Suprapubic skin (tissue), 4 donors: ENCODE measurements at places on chromosomes 16 and 17. TPM values are rescaled to one million over a fixed set of nuclear protein-coding genes. Genes with fewer than 3 reads are reported as not detected.

DNA sequence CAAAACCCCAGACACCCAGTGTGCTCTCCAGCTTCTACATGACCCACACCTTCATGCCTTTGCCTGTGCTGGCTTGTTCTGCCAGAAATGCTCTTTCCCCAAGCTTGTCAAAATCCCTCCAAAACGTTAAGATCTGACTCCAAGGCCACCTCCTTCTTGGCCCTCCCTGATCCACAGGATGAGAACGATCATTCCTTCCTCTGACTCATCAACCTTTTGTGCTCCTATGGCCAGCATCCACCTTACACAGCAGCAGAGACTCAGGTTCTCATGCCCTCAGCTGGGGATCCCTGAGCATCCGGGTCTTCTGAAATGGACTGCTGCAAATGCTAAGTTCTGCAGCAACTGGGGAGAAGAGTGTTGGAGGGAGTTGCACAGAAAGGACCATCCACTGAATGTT is 2.9 kb downstream of the ZBTB4 start:
- H3K4me3 ChIP-seq: peak overlapping the region; percentile 5
- H3K27ac ChIP-seq: peak overlapping the region; percentile 100
- H3K4me1 ChIP-seq: peaks cover 54% of the 10 kb centered on the region
- no peak for DNase-seq
- no peaks in the 10 kb centered on the region for H3K36me3 ChIP-seq
- no peaks in the 10 kb centered on the region for H3K27me3 ChIP-seq

GRCh38 chr17:76917829-76918228 is 49.6 kb downstream of the MGAT5B start:
- H3K27me3 ChIP-seq: peaks cover 57% of the 10 kb centered on the region
- H3K4me1 ChIP-seq: no peaks in the 10 kb centered on the region

- peaks cover 2% of the 10 kb centered on the region for H3K36me3 ChIP-seq
- H3K27me3 ChIP-seq: no peaks in the 10 kb centered on the region
- peak; percentile 66 for DNase-seq
These were observed at the start of gene TMC8 for GRCh38 chr17:78130437-78131101. Gene TMC8, plus strand, starts transcription at chr17:78130771. Its CDS starts 818 bp downstream, at chr17:78131589.

DNA sequence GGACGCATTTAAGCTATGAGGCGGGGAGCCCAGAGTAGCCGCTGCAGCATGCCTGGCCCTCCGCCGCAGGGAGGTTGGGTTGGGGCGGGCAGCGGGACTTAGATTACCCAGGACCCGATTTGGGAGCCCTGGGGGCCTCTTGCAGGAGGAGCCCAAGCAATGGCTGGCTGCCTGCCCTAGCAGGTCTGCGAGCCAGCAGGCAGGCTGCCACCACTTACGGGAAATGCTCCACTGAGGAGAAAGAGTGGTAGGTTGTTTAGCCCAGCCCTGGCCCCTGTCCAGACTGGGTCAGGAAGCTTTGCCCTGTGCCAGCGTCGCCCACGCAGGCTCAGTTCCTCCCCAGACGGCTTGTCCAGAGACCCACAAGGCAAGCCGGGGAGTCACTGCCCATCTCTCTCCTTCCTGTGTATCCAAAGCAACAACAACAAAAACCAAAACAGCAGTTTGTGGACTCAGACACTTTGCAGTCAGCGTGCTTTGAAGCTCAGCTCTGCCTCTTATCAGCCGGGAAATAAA is 10.3 kb upstream of the TVP23A start:
- no peaks in the 10 kb centered on the region for H3K27me3 ChIP-seq
- peak overlapping the region; percentile 92 for H3K27ac ChIP-seq
- no peaks in the 10 kb centered on the region for H3K36me3 ChIP-seq
- peaks cover 39% of the 10 kb centered on the region for H3K4me1 ChIP-seq
- H3K4me3 ChIP-seq: peak overlapping the region; percentile 24

TBC1D3 gene
- not detected for total RNA-seq

CALB2 gene
- total RNA-seq: 4.3 TPM

- H3K27me3 ChIP-seq: no peaks in the 10 kb centered on the region
- DNase-seq: no peak
- peaks cover 12% of the 10 kb centered on the region for H3K4me1 ChIP-seq
- no peak overlapping the region for H3K27ac ChIP-seq
- H3K36me3 ChIP-seq: no peaks in the 10 kb centered on the region
These were observed 4.5 kb downstream of the C17orf50 start for GRCh38 chr17:35765086-35765710.

DNA sequence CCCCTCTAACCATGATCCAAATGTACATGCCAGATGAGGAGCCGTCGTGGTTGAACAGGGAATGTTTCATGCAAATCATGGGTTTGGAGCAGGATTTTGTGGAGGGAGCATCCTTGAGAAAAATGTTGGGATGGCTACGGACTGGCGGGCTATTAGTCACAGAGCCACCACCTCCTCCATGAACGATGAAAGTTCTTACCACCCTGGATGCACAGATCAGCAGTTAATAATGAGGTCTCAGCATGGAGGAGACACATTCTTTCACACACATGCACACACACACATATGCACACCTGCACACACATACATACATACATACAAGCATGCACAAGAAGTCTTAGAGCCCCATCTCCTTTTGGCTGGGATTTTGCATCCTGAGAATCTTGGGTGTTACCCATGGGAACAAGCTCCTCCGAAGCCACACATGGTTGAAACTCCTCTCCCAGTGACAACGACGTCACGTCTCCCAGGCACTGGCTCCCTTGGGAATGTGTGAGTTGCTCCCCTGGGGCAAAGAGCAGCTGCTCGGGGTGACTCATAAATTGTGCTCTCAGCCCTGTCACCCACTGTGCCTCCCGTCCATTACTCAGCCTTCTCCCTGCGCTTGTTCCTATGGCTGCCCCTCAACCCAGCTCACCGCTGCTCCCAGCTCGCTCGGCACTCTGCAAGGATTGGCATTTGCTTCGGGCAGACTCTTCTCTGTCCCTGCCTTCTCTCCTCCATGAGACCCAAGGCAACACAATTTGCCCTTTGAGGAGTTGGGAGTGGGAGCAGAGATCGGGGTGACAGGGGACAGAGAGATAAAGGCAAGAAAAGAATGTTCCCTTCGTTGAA is 344.6 kb downstream of the SOX9 start:
- H3K4me1 ChIP-seq: peaks cover 46% of the 10 kb centered on the region
- H3K36me3 ChIP-seq: no peaks in the 10 kb centered on the region
- H3K27me3 ChIP-seq: no peaks in the 10 kb centered on the region

DNA sequence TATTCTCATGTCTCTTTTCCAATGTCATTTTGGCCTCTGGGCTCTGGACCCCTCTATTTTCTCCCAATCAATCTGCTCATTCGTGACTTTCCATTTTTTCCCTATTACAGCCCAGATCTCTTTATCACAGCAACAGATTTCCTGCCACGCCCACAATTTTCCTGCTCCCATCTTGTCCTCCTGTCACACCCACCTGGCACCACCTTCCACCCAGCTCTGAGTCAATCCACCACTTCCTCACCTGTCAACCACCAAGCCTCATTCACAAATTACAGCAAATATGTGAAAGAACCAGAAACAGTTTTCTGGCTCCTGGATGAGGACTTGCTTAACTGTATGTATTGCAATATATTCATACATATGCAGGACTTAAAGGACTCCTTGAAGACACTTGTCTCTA is 311.3 kb downstream of the GRIN2A start:
- H3K4me1 ChIP-seq: no peaks in the 10 kb centered on the region
- H3K27ac ChIP-seq: no peak overlapping the region
- no peaks in the 10 kb centered on the region for H3K27me3 ChIP-seq
- no peak for DNase-seq
- no peaks in the 10 kb centered on the region for H3K36me3 ChIP-seq

PIRT gene
- total RNA-seq: not detected

DNA sequence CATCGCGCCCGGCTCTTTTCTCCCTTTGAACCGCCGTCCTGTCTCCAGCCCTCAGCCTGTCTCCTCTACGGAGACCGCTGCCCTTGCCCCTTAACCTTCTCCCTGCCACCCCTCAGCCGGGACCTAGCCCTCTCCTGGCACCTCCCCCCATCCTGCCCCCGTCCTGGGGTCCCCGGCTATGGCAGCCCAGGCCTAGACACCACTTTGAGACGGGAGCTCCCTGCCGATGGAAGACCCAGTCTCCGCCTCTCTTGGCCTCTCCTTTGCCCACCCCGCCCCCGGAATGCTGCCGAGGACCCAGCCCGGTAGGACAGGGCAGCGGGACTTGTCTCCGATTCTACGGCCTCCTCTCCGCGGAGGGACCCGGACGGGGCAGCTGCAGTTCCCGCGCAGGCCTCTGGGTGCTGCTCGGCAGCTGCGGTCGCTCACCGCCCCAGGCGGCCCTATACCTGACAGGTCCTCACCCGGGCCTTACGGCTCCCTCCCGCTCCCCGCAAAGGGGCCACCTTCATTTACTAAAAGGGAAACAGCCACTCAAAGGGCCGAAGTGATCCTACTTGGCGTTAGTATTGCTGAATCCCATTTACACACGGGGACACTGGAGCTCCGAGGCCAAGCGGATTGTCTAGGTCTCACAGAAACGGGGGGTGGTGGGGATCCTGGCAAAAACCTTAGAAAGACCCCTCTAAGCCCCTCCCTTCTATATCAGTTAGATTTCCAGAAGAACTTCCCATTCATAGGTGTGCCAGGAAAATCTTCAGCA is 32.6 kb upstream of the TAC4 start:
- DNase-seq: peak; percentile 88
- H3K4me3 ChIP-seq: no peak overlapping the region
- peaks cover 11% of the 10 kb centered on the region for H3K4me1 ChIP-seq
- H3K27ac ChIP-seq: no peak overlapping the region
- peaks cover 46% of the 10 kb centered on the region for H3K27me3 ChIP-seq

WNT9B gene
- total RNA-seq: 3.7 TPM

GRCh38 chr16:29650771-29651170 is 12.3 kb upstream of the SPN start:
- H3K27me3 ChIP-seq: no peaks in the 10 kb centered on the region
- H3K27ac ChIP-seq: no peak overlapping the region
- no peak for DNase-seq
- no peaks in the 10 kb centered on the region for H3K4me1 ChIP-seq
- no peak overlapping the region for H3K4me3 ChIP-seq
- H3K36me3 ChIP-seq: no peaks in the 10 kb centered on the region

GRCh38 chr16:164827-165538 is 795 bp upstream of the HBM start:
- DNase-seq: no peak
- peaks cover 64% of the 10 kb centered on the region for H3K27me3 ChIP-seq
- no peak overlapping the region for H3K27ac ChIP-seq
- H3K4me1 ChIP-seq: peaks cover 18% of the 10 kb centered on the region
- H3K4me3 ChIP-seq: peak overlapping the region; percentile 26

PRR35 gene
- total RNA-seq: not detected

BRICD5 gene
- 2.2 TPM for total RNA-seq

DNA sequence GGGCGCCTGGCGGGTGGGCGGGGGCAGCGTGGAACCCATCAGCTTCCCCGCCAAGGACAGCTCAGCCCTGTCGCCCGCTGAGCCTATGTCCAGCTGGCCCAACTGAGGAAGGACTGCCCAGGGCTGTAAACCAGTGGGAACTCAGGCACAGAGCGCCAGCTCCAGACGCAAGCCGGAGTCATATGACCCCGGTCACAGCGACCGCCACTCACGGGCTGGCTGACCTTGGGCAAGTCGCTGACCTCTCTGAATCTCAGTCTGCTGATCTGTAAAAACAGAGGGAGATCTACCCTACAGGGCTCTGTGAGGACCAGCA is 170.0 kb downstream of the C16orf78 start:
- H3K27me3 ChIP-seq: no peaks in the 10 kb centered on the region
- H3K27ac ChIP-seq: no peak overlapping the region
- DNase-seq: no peak
- no peak overlapping the region for H3K4me3 ChIP-seq

DNA sequence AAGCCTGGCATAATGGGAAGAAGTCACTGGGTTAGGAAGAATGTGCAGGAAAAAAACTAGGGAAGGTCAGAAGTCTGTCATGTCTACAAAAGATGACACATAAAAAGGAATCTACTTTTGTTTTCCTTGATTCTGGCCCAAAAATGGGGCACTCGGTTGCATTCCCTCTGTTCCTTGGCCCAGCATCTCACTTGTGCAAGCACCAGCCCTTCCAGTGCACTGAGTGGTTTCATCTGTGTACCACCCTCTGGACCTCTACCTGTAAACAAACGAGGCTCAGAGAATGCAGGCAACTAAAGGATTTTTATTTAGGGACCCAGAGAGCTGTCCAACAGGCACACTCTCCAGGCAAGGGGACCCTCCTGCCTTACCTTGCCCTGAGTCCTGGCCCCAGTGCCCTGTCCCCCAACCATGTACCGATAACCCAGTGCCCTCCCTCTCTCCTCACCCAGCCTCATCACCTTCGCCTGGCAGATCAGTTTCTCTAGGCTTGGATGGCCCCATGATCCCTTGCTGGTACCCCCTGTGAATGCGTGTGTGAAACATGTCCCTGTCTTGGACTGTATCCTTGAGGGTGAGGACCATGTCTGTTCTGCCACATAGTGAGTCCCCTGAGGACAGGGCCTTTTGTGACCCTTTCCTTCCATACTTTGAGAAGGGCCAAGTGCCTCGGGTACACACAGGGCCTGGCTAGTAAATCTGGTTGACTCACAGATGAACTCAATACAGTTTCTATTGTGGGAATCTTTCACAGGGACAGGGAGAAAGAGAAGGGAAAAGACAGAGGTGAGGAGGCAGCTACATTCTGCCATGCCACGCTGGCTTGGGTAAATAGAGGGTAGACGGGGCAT is 13.3 kb downstream of the NXPH3 start:
- H3K27me3 ChIP-seq: no peaks in the 10 kb centered on the region
- H3K36me3 ChIP-seq: peaks cover 9% of the 10 kb centered on the region
- DNase-seq: no peak

DNA sequence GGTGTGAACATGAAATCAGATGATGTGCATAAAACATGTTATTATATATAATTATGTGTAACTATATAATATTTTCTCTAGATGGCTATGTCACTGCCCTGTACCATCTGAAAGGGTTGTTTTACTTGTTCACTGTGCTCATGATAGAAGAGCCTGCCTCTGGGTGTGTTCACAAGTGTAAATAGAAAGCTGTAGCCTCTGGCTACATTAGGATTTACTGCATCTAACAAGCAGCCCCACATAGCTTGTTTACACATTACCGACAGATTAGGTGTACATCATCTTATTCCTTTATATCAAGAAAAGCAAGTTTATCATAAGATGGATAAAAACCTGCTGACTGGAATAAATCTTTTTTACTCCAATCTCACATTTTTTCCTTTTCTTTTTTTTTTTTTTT is 46.1 kb downstream of the CHD9 start:
- H3K27me3 ChIP-seq: no peaks in the 10 kb centered on the region
- peaks cover 44% of the 10 kb centered on the region for H3K4me1 ChIP-seq

- DNase-seq: no peak
- H3K27ac ChIP-seq: no peak overlapping the region
- H3K4me1 ChIP-seq: no peaks in the 10 kb centered on the region
- no peaks in the 10 kb centered on the region for H3K27me3 ChIP-seq
- H3K36me3 ChIP-seq: peaks cover 22% of the 10 kb centered on the region
These were observed 11.3 kb downstream of the TMEM220 start for GRCh38 chr17:10718547-10718946.

GRCh38 chr16:65121870-65122723 is at the start of gene CDH11:
Gene CDH11, minus strand, starts transcription at chr16:65122063. Its CDS starts 117,194 bp downstream, at chr16:65004869.
- no peaks in the 10 kb centered on the region for H3K36me3 ChIP-seq
- peaks cover 43% of the 10 kb centered on the region for H3K27me3 ChIP-seq
- peak within 1 kb of the TSS; percentile 88 for H3K27ac ChIP-seq
